Posterior vena cava (tissue), 2 donors: ENCODE measurements at places on chromosomes 7 and 10. TPM values are rescaled to one million over a fixed set of nuclear protein-coding genes. Genes with fewer than 3 reads are reported as not detected.

The FIGNL1 gene
- total RNA-seq, result 4.4 TPM

The FAM241B gene
- 2.2 TPM for total RNA-seq

The PKD2L1 gene
- not detected for total RNA-seq

The OR2A42 gene
- 0.14 TPM for total RNA-seq

The TSPAN12 gene
- total RNA-seq, result 9.8 TPM

The SEMA3D gene
- total RNA-seq, result 21.4 TPM

The STEAP1 gene
- total RNA-seq, result 37.9 TPM

The C10orf71 gene
- 0.23 TPM for total RNA-seq

The GRID2IP gene
- total RNA-seq, result not detected

The NRCAM gene
- 1.7 TPM for total RNA-seq

The IFIT2 gene
- total RNA-seq, result 6.1 TPM

The TUBB8 gene
- not detected for total RNA-seq

The CYP51A1 gene
- 44.6 TPM for total RNA-seq
